ENCODE measurements at places on chromosomes 1 and 21.
A peak's percentile ranks its signal among the peaks of the same experiment; 100 is the strongest.

DNA sequence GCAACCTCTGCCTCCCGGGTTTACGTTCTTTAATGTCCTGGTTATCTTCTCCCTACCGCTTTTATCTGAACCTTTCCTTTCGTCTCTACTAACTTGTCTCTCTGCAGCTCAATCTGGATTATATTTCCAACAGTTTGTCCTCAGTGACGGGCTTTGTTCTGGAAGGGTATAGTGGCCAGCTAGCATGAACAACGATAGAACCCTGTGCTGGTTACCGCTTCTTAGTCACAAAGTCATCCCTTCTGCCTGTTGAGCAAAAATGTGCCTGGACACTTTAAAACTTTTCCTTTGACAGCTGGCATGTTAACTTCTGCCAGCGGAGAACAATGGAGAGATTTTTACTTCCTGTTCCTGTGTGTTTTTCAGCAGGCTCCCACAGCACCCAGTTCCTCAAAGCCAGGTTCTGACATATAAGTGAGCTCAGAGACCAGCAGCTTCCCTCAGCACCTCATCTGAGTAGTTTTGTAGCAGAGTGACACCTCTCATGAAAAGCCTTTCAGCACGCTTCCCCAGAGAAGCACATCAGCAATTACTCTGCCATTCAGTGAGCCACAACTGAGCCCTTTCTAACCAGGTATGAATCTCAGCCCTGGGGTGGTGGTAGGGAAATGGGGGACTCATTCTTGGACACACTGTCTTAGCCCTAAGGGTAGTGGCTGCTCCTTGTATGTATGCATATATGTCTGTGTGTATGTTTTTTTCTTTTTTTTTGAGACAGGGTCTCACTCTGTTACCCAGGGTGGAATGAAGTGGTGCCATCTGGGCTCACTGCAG is 23.6 kb upstream of the CCDC17 start:
- DNase-seq, result no peak

DNA sequence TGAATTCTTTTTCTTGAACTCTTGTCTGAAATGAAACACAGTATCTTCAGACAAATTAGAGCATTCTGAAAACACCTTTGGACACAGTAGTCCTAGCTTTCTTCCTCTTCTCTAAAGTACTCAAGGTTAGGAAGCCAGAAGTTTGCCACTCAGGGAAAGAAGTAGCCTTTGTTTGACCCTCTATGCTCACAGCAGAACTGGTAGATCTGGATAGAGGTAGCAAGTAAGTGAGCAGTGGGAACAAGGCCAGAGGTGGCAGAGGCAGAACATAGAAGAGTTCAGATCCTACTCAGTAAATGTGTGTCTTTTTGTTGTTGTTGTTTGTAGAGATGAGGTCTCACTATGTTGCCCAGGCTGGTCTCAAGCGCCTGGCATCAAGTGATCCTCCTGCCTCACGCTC is 7.4 kb upstream of the PIGR start:
- no peak for DNase-seq

GRCh38 chr1:194975913-194976312 is 1632.3 kb downstream of the KCNT2 start:
- DNase-seq, result no peak

DNA sequence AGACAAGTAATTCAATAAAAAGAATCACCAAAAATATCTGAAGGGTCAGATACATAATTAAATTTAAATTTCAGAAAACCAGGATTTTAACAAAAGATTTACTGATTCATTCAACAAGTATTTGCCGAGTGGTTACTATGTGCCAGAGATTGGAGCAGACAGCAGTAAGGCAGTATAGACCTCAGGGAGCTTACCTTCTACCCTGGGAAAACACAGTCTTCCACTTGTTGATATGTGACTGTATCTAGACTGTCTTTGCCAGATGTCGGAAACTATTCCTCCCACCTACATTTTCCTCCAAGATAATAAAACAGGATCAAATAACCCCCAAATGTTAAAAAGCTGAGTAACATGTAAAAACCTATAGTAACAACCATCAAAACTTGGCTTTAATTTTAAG is 6.2 kb downstream of the HNRNPR start:
- no peak for DNase-seq

DNA sequence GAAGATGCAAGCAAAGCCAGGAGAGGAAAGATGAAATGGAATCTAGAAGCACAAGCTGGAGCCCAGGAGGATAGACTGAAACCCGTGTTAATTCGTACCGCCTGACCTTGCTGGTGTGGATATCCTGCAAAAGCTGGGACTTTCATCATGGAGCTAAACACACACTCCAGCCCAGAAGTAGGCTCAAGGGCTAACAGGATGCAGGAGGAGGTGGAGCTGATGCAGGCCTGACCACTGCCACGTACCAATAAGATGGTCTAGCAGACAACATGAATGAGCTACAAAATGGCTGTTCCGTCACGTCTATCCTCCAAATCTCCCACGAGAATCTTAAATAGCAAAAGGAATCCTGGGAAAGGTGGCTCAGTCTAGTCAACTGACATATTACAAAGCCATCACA is 270.3 kb downstream of the SDCCAG8 start:
- no peak for DNase-seq

GRCh38 chr1:145953861-145954260 is 4.0 kb downstream of the LIX1L start:
- no peak for DNase-seq

- no peak for DNase-seq
These were observed 5.3 kb upstream of the CDCP2 start for GRCh38 chr1:54158071-54158470.

- DNase-seq, result no peak
These were observed 48.3 kb downstream of the HUNK start for GRCh38 chr21:31921079-31921478.

DNA sequence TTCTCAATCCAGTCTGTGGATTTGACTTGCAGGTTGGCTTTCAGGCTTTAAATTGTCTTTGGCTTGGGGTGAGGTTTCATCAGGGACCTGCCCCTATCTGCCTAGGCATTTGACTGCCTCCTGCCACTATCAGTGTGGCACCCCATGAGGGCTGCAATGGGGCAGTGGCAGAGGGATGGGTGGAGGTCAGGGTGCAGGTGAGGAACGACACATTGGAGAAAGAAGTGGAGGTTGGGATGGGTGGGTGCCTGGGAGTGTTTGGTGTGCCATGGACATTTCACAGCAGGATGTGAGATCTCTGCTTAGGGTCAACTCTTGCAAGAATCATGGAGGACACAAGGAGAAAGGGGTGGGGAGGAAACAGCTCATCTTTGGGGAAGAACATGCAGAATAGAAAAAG is 625.1 kb downstream of the PTPRU start:
- DNase-seq, result no peak

- DNase-seq, result no peak
These were observed 22.0 kb downstream of the NSL1 start for GRCh38 chr1:212769459-212770167.

- DNase-seq, result no peak
These were observed 38.2 kb downstream of the KCNJ6 start for GRCh38 chr21:37877888-37878684.

- DNase-seq, result no peak
These were observed 92.1 kb upstream of the RGS18 start for GRCh38 chr1:192066202-192066601.

GRCh38 chr1:33925586-33925985 is 61.7 kb downstream of the HMGB4 start:
- DNase-seq, result no peak

GRCh38 chr21:23471877-23472276 is 2135.4 kb downstream of the MRPL39 start:
- DNase-seq, result no peak

DNA sequence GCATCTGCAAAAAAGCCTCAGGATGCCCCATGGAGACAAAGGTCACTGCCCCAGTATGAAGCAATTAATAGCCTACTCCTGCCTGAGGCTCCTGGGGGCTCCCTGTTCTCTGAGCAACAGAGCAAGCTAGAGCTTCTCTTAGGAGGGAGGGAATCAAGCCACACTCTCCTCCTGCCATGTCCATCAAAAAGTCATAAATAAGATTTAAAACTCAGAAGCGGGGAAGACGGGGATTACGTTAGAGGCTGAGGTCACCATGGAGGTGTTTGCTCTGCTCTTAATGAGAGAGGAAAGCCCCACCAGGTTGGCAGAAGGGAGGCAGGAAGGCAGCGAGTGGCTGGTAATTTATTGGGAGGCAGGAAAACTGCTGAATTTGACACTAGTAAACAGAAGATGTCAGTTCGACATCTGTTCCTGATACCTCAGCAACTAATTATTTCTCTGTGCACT is 98.4 kb upstream of the TNR start:
- DNase-seq, result no peak

- no peak for DNase-seq
These were observed 7.2 kb upstream of the PTGER3 start for GRCh38 chr1:71054791-71055190.

DNA sequence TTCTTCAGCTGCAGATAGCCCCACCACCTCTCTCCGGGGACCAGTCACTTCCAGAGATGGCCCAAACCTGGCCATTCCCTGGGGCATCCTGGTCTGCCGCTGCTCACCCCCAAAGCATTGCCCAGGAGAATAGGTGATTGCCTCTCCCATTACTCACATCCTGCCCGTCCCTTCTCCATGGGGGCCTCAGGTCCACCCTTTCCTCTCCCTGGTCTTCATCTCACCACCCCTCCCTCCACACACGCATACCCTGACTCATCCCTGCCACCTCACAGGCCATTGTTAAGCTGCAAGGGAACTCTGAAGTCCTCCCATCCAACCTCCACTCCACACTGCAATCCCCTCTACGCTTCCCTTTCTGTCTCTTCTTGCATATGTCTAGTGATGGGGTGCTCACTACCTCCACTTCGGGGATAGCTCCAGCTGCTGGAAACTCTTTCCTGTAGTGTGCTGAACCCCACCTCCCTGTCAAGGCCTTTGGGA is at the start of gene PLEKHG5:
Gene PLEKHG5 (minus strand): TSS at position 188 of the 483 bp plus-strand sequence. CDS start 14,096 bp downstream, outside the sequence.
- DNase-seq, result no peak

- no peak for DNase-seq
These were observed 6.8 kb downstream of the HCRTR1 start for GRCh38 chr1:31624309-31624708.

- no peak for DNase-seq
These were observed 19.9 kb downstream of the FMN2 start for GRCh38 chr1:240111558-240111957.

GRCh38 chr1:186782791-186783190 is 46.0 kb upstream of the PLA2G4A start:
- no peak for DNase-seq

DNA sequence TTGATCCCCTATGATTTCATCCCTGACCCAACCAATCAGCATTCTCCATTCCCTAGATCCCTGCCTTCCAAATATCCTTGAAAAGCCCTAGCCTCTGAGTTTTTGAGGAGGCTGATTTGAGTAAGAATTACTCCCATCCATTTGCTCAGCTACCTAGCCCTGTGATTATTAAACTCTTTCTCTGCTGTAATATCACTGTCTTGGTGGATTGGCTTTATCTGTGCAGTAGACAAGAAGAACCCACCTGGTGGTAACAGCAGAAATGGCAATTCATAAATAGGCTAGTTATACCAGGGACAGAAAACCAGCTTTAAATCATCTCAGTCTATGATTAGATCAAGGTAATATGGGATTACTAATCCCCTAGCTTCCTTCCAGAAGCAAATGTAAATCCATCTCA is 13.0 kb downstream of the IL20 start:
- DNase-seq, result no peak

DNA sequence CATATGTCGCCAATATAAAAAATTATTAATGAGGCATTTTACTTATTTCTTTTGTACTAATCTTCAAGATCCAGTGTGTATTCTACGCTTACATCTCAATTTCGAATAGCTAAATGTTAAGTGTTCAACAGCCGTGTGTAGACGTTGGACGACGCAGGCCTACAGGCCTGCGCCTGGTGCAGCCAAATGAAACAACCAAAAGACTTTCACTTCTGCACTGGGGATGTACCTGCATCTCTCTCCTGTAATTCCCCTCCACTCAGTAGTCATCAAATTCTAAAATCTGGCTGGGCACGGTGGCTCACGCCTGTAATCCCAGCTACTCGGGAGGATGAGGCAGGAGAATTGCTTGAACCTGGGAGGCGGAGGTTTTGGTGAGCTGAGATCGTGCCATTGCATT is 76.8 kb upstream of the HNRNPU start:
- DNase-seq, result peak; percentile 65

DNA sequence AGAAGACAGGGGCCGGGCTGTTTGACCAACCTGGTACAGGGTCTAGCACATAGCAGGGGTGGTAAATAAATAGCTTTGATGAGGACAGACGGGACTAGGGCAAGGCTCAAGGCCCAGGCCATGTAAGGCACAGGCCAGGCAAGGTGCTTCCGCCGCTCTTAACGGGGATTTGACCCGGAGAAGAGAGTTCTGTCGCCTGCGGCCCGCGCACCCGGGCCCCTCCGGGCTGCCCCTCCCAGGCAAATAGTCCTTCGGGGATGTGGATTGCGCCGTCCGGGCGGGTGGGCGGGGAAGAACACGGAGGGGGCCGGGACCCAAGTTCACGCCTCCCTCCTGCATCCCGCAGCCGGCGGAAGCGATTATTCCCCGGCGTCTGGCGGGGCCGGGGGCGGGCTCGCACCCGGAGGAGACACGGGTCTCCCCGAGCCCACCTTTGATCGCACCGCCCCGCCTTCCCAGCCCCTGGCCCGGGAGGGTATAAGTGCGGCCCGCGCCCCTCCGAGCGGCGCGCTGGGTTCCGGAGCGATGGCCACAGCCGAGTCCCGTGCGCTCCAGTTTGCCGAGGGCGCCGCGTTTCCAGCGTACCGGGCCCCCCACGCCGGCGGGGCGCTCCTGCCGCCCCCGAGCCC is at the start of gene MIXL1:
Gene MIXL1 (plus strand): TSS at position 508 of the 629 bp plus-strand sequence. CDS start 18 bp downstream, at position 526.
- DNase-seq, result peak; percentile 47

GRCh38 chr1:37157634-37158033 is 123.3 kb upstream of the GRIK3 start:
- DNase-seq, result no peak

DNA sequence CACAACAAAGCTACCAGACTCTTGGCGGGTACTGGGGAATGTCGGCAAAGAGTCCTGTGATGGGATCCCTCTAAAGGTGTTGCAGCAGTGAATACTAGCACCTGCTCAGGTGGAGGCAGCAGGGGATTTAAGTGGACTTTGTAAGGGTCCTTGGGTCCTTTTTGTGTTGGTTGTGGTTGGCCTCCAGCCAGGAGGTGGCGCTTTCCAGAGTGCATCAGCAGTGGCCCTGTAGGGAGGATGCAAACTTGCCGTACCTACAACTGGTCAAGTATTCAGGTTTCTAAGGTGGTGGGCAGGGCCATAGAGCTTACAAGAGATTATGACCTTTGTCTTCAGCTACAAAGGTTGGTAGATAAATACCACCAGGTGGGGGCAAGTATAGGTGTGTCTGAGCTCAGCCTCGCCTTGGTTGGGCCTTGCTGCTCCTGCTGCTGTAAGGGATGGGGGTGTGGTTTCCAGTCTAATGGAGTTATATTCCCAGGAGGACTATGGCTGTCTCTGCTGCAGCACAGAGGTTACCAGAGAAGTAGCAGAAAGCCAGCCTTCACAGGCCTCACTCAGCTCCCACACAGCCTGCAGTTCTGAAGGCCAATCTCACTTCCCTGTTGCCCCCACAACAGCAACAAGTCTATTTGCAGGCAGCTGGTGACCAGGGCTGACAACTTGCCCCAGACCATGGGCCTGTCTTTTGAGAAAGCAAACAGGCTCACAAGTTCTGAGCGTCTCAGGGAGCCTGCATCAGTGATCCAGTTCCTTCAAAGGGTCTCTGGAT is 7.3 kb downstream of the OR2M5 start:
- DNase-seq, result no peak
